ENCODE measurements at places on chromosomes 4 and X. TPM values are rescaled to one million over a fixed set of nuclear protein-coding genes. Genes with fewer than 3 reads are reported as not detected.

Gene ADGRG4
- 0.27 TPM for total RNA-seq

Gene ARHGAP24
- 28.7 TPM for total RNA-seq

Gene CT47C1
- not detected for total RNA-seq

Gene MAGEA2
- total RNA-seq, result not detected

Gene CENPI
- 1.4 TPM for total RNA-seq

Gene CD38
- 8.5 TPM for total RNA-seq

Gene PABPC5
- total RNA-seq, result 1.6 TPM

Gene STOX2
- total RNA-seq, result 12.8 TPM

Gene NEUROG2
- total RNA-seq, result not detected

Gene IL13RA2
- 0.35 TPM for total RNA-seq

Gene DMP1
- total RNA-seq, result not detected

Gene CCDC160
- total RNA-seq, result 0.38 TPM

Gene TENM3
- 1.9 TPM for total RNA-seq

Gene BDH2
- total RNA-seq, result 46.2 TPM

Gene GUCY1B1
- total RNA-seq, result 18.1 TPM

- peak; percentile 67 for DNase-seq
Observed at GRCh38 chr4:148443512-148444295, 1.5 kb upstream of the NR3C2 start.

GRCh38 chr4:73831569-73831968, 4.9 kb upstream of the CXCL6 start:
- no peak for DNase-seq

- no peak for DNase-seq
Observed at GRCh38 chr4:16072168-16072567, 11.7 kb downstream of the PROM1 start.

DNA sequence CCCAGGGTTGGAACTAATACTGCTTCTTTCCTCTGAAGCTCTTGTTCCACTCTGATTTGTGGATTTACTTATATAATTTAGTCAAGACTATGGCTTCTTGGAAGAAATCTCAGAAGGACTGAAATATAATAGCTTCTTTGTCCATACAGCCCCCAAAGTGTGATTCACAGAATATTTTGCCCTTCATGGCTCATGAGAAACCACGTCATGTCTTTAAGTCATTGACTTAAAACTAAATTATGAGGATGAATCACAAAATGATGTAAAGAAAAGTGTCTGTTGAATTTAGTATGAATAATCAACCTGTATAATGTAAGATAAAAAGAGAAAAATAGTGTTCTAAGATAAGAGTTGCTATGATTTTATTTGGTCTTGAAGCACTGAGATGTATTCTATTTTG, 43.3 kb upstream of the AGA start:
- DNase-seq, result no peak

DNA sequence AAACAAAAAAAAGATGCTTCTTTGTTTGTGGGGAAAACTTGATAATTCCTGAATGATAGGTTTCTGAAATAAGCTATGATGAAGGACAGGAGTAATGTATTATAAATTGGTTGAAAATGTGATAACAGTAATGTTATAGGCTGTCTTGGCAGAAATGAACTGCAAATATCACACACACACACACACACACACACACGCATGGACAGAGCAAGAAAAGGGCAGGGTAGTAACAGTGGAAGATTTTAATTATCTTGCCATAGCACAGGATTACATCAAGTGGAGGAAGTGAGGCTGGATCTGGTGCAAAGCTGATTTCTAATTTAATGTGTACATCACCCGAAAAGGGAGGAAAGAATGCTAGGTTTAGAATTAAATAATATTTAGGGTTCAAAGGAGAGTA, 97.5 kb upstream of the CXXC4 start:
- no peak for DNase-seq

DNA sequence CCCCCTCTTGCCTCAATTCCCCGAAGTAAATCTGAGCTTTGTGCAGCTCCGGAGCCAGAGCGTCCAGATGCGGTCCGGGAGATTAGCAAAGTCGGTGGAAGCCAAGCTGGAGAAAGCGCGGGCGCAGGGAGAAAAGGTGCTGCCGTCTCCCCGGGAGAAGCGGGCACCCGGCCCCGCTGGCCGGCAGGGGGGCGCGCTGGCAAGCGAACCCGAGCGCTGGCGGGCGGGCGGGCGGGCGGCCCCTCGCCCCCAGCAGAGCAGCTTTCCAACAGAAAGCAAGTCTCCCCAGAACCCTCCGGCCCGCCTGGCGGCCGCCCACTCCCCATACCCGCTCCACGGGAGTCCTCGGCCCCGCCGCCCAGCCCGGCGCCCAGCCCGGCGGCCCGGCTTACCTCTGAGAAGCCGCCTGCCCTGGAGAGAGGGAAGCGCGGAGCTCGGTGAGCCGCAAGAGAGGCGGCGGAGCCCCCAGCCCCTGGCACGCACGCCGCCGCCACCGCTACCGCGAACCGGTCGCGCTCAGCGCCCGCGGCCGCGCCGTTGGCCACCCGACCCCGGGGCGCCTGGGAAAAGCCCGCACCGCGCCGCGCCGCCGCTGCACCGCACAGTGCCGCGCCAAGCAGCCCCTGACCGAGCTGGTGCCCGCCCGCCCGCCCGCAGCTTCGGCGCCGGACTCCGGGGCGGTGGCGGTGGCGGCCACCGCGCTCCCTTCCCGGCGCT, 529 bp upstream of the CITED1 start:
- DNase-seq, result no peak

DNA sequence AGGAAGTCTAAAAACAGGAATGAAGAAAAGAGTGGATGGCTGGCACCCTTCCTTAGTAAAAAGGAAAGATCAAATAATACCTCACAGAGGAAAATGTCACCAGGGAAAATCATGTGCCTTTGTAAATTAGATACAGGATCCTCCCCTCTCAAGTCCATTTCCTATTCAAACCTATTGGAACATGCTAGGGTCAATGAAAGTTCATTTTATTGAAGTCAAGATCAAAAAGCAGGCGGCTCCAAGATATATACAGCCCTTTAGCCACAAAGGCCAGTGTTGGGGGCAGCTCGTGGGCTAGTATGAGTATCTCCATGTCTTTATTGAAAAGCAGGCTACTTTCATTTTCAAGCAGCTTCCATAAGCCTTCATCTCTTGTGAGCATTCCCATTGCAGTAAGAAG, 141.1 kb downstream of the QDPR start:
- no peak for DNase-seq

DNA sequence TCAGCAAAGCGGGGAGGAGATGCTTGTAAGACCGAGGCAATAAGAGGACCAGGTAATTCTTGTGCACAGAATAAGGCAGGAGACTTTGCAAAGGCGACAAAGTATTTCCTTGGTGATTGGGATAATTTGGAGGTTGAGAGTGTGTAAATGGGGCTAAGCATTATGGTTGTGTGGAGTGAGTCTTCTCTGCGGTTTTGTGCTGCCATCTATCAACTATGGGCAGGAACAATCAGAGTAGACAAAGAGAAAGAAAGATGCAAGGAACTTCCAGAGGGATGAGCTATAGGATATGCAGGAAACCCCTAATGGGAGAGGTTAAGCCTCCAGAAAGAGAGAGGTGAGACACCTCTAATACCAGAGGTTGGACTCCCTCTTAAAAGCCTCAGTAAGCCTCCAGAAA, 339.8 kb downstream of the PAPSS1 start:
- DNase-seq, result no peak

- no peak for DNase-seq
Observed at GRCh38 chrX:34404386-34405070, 252.6 kb downstream of the TMEM47 start.

- no peak for DNase-seq
Observed at GRCh38 chr4:123415977-123416376, 19.4 kb downstream of the SPRY1 start.

DNA sequence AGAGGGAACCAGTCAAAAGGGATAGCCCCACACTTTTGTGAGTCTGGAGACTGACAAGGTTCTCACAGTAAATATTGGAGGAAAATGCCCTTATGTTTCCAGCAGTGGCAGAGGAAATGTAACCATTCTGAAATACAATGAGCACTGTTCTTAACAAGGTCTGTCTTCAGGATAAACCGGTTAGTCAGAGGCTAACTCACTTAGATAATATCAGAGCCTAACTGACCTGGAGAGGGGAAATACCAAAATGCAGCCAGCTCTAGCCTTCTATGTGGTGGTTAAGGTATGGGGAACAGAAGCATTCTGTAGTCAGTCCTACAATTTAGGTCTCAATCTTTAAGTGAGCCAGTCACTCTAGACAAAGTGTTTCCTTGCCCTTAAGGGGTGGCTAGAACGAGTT, 70.8 kb downstream of the TBCK start:
- DNase-seq, result no peak

DNA sequence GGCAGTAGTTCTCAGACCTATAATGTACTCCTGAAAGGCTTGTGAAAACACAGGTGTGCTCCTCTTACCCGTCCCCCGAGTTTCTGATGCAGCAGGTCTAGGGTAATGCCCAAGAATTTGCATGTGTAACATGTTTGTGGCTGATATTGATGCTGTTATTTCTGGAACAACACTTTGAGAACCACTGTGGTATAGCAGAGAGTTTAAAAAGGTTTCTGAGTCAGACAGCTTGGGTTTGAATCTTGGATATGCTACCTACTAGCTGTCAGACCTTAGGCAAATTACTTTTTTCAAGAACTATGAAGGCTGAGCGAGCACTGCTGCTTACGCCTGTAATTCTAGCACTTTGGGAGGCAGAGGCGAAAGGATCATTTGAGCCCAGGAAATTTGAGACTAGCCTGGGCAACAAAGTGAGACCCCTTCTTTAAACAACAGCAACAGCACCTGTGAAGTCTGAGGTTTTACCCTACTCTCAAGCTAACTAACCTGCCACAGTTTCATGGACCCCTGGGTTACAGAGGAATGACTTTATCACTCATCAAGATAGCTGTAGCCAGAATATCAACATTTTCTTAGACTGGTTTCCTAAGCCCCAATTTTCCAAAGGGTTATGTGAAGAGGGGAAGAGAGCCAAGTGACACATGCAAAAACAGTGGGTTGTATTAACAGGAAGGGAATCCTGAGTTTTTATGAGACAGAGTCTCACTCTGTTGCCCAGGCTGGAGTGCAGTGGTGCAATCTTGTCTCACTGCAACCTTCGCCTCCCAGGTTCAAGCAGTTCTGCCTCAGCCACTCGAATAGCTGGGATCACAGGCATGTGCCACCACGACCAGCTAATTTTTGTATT, 5.1 kb downstream of the AFF1 start:
- DNase-seq, result no peak

GRCh38 chr4:128333309-128334018, 45.9 kb upstream of the PGRMC2 start:
- no peak for DNase-seq

DNA sequence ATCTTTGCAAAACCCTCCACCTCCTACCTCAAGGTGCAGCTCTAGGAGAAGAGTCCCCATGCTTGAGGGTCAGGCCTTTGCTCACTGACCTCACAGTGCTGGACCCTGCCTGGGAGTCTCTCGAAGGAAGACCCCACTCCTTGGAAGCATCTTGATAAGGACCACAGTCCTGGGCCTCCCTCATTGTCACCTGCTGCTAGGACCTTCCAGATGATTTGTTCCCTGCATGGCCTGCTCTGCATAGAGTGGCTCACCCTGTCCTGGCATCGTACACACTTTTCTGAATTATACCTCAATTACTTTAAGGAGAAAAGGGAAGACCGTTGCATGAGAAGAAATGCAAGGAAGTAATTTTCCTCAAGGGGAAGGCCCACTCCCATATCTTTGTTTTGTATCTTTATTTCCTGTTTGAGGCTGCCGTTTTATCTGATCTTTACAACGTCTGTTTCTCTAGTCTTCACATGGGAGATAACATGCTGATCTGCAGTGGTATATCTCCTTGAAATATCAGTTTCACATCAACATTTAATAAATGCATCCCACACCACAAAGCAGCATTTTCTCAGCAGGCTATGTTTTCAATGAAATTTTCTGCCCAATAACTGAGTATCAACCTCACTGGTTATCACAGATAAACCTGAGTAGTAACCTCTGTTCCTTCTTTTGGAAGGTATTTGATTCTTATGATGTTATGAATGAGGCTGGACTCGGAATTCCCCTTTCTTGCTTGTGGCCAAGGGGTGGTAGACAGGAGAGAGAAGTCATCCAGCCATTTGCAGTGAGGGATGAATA, 15.0 kb upstream of the AKAP17A start:
- DNase-seq, result no peak

GRCh38 chr4:119682099-119682498, 53.5 kb upstream of the PDE5A start:
- DNase-seq, result no peak

GRCh38 chrX:75118296-75118695, 37.8 kb downstream of the ABCB7 start:
- no peak for DNase-seq

DNA sequence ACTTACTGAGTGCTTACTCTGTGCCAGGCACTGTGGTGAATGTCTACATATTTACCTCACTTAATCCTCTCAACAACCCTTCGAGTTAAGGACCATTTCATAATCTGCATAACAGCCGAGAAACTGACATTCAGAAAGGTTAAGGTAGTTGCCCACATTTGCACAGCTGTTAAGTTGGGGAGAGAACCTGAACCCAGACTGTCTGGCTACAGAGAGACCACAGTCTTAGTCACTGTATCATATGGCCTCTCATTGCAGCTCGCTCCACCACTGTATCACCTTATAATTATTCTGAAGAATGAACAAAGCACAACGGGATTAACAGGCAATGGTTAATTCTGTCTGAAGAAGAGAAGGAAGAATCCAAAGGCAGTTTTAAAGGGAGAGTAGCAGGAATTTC, 98.5 kb downstream of the ADGRA3 start:
- no peak for DNase-seq
